ENCODE measurements at places on chromosomes 2 and 18.

GRCh38 chr2:138122891-138123290 is 158.6 kb downstream of the HNMT start:
- DNase-seq: no peak

- DNase-seq: no peak
These were observed 56.7 kb downstream of the NEMP2 start for GRCh38 chr2:190477661-190478454.

DNA sequence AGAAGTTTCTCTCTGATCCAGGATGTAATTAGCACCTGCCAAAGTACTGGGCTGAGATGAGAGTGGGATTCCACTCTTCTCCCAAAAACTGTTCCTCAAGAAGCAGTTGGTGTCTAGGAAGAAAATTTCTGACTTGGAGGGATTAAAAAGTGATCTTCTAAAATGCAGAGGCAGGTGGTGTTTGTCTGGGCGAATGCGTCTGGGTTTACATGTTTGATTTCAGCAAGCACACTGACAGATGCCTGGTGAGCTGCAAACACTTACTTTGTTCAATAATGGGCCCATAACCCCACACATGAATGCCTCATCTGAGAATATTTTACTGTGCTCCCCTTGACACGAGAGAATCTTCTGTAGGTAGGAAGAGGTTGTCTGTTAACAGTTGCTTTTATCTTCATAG is 24.3 kb upstream of the KCNF1 start:
- peak; percentile 2 for DNase-seq

GRCh38 chr18:21215490-21215889 is 26.5 kb upstream of the GREB1L start:
- no peak for DNase-seq

- DNase-seq: no peak
These were observed 21.5 kb upstream of the ZNF532 start for GRCh38 chr18:58842978-58843687.

DNA sequence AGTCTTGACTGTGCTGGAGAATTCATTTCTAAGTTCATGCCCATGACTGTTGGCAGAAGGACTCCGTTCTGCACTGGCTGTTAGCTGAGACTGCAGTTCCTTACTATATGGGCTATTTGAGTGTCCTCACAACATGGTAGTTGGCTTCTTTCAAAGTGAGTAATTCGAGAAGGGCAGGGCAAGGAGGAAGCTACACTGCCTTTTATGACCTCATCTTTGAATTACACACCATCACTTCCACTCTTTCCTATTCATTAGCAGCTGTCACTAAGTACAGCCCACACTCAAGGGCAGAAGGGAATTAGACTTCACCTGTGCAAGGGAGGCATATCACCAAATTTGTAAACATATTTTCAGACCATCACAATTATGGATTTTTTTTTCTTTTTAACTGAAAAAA is 55.9 kb upstream of the EPAS1 start:
- DNase-seq: no peak

DNA sequence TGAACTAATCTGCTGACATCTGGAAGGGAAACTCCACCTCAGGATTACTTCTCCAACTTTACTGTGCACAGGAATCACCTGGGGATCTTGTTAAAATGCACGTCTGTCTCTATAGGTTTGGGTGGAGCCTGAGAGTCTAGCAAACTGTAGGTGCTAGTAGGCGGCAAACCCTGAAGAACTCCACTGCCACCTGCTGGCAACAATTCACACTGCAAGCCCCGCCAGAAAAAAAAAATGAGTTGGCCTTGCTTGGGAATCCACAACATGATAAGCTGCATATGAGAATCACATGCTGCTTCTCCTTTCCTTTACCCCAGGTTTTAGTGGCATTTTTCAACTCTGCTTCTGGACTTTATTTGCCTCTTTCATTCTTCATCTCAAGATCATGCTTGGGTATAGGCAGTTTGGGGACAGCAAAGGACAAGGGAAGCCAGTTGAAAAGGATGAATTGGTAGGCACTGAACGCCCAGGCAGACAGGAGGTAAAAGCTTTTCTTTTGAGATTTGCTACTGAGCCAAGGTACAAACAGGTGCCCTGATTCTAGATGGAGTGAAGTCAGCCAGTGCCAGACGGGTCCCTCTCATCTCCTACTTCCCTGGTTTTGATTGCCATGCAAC is 88.8 kb downstream of the VIT start:
- DNase-seq: no peak

DNA sequence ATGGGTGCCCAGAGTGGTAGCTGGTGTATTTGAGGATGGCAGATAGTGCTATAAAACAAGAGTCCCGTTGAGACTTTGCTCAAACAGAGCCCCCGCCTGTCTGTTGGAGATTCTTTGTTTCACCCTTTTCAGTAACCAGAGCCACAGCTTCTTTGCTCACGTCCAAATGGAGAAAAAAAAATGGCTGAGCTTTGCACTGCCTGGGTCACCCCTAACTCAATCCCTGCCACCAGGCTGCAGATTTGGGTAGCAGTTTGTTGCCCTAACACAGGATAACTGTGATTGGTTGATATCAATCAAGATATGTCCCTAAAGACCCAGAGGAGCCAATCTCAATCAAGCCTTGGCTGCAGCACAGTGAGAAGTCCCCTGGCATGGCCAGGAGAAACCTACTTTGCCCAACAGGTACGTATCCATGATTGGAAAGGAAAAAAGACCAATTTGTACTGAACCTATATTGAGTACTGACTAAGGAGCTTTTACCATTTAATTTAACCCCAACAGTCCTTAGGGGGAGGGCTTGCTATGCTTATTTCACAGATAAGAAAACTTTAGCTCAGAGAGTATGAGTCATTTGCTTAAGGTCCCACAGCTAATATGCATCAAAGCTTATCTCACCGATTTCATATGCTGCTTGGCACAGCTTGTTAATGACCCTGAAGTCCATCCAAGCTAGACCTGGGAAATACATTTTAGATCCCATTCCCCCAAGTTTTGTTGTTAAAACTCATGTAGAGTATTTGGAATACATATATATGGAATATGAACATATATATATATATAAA is 72.0 kb upstream of the SH3BP4 start:
- no peak for DNase-seq

GRCh38 chr18:34909637-34910364 is 131.4 kb upstream of the MAPRE2 start:
- DNase-seq: no peak
